ENCODE measurements at places on chromosomes 12 and 14. TPM values are rescaled to one million over a fixed set of nuclear protein-coding genes. Genes with fewer than 3 reads are reported as not detected.

Gene IFNG-AS1
- total RNA-seq = 0.49 TPM

GRCh38 chr12:45235087-45236025, 19.5 kb downstream of the ANO6 start:
- DNase-seq = no peak

GRCh38 chr12:64884164-64884542, 59.7 kb downstream of the TBC1D30 start:
- DNase-seq = no peak

- no peak for DNase-seq
Measured at GRCh38 chr14:89773151-89773550, 181.4 kb downstream of the EFCAB11 start.

GRCh38 chr14:53900499-53900898, 56.1 kb downstream of the BMP4 start:
- no peak for DNase-seq

- no peak for DNase-seq
Measured at GRCh38 chr12:2552000-2552756, 242.6 kb upstream of the FKBP4 start.

Data from skin of body (tissue), 3 donors.